ENCODE measurements at places on chromosomes 7 and 10.

GRCh38 chr7:45196374-45196773 lies 38.8 kb downstream of the RAMP3 start:
- no peak for DNase-seq

- no peak for DNase-seq
These were observed 647.5 kb downstream of the TYW1 start for GRCh38 chr7:67644151-67644550.

GRCh38 chr10:58651040-58651439 lies 138.4 kb downstream of the BICC1 start:
- DNase-seq = no peak

DNA sequence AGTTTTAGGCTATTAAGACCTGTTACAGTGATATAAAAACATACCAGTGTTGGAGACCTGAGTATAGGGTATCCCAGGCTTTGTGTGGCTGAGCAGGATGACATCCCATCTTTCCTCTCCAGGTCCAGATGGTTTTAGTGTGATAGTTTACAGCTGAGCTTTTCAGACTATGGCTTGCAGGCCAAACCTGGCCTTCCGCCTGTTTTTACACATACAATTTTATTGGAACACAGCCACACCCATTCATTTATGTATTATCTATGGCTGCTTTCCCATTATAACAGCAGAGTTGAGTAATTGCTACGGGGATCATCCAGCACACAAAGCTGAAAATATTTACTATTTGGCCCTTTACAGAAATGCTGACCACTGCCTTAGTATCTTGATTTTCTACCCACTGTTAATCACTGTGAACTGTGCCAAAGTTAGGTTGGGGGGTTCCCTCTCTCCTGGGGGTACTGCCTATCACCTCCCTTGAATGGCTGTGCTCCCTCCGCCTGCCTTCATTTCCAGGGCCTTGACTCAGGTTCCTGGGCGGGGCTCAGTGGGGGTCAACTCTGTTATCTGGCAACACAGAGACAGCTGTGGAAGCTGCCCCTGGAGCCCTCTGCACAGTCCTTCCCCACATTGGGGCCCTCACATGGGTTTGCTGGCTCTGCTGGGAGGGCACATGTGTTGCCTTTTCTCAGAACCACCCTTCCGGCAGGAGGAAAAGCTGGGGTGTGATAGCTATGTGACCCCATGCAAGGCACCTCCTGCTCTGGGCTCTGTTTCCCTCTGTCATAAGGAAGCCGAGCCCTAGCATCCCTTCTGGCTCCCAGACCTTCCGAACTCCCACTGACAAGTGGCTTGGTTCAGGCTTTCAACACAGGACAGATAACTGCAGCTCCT lies 40.3 kb upstream of the SH2D4B start:
- DNase-seq = no peak

GRCh38 chr7:13878154-13878553 lies 111.3 kb downstream of the ETV1 start:
- no peak for DNase-seq

DNA sequence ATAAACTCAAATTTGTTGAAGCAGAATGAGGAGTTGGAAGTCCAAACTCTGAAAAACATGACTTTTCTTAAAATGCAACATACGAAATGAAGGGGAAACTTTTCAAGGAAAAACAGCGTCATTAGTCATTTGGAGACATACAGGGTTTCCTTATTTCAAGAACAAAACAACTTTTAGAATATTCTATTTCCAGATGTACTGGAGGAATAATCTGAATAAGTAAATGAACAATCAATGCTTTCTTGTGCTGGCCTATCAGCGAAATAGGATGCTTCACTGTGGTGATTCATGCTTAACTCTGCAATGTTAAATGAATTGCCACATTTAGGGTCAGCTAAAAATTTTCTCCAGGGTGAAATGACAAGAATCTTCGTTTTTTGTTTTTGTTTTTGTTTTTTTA lies 114.3 kb downstream of the SEMA3C start:
- DNase-seq = no peak

GRCh38 chr10:16902606-16903005 lies 85.4 kb upstream of the RSU1 start:
- DNase-seq = no peak

DNA sequence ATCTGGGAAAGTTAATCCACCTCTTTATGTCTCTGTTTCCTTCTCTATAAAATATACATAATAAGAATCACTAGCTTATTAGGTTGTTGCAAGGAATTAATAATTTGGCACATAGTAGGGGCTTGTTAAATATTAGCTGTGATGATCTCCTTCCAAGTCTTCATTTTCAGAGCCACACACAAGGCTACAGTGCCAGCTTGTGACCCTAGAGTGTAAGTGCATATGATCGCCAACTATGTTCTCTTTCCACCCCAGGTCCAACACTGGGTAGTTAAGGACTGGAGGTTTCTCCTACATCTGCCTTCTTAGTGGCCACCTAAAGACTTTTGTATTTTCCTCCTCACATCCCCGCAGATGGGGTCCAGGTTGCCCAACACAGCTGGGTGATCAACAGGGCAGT lies 17.9 kb upstream of the ACSM6 start:
- no peak for DNase-seq

DNA sequence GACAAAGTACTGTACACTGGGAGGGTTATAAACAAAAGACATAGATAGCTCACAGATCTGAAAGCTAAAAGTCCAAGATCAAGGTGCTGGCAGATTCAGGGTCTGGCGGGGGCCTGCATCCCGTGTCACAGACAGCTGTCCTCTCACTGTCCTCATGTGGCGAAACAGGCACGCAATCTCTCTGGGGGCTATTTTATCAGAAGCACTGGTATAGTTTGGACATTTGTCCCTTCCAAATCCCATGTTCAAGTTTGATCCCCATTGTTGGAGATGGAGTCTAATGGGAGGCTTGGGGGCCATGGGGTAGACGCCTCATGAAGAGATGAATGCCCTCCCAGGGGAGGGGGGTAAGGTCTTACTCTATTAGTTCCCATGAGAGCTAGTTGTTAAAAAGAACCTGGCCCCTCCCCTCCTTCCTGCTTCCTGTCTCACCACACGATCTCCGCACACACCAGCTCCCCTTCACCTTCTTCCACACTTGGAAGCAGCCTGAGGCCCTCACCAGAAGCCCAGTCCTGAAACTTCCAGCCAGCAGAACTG lies 72.5 kb upstream of the UCN3 start:
- DNase-seq = no peak

DNA sequence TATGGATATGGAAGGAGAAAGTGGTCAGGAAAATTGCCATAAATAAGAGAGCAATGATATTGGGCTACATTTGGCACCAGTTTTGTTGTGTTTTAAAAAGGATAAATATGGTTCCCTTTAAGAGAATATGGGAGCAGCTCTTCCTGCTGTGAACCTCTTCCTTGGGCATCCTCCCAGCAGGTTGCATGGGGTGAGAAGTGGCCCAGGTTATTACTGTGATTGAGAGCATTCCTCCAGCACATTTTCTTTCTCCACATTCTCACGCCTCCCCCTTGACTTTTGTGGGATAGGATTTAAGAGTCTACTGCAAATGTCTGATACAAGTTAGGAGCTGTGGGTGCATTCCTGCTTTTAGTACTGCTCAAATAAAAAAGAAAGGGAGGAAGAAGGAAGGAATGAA lies 214.8 kb downstream of the POU6F2 start:
- DNase-seq = no peak

- no peak for DNase-seq
These were observed 19.7 kb downstream of the BHLHA15 start for GRCh38 chr7:98230746-98231471.

GRCh38 chr10:96670786-96671185 lies 49.5 kb downstream of the PIK3AP1 start:
- DNase-seq = no peak

- DNase-seq = no peak
These were observed 104.9 kb downstream of the XRCC2 start for GRCh38 chr7:152571068-152571467.

- no peak for DNase-seq
These were observed 11.1 kb downstream of the FAS start for GRCh38 chr10:89001729-89002072.

DNA sequence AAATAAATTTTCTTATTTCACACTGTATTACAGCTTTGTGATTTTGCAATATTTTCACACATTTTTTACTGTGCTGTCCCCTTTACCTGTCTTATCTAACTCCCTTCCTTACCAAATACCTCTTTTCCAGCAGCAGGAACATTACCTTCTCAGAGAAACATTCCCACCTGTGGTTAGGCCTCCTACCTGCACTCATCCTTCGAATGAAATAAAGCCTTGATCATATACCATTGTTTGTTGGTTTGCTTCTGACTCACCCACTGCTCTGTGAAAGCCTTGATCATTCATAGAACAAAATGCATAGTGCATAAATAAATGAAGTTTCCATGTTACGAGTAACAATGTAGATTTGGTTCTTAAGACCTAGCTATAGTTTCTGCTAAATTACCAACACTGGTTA lies 256.3 kb downstream of the ARL4A start:
- no peak for DNase-seq

GRCh38 chr7:113812591-113813255 lies 106.1 kb downstream of the PPP1R3A start:
- no peak for DNase-seq

GRCh38 chr7:50696810-50697582 lies 85.7 kb downstream of the GRB10 start:
- no peak for DNase-seq

GRCh38 chr7:86931439-86931838 lies 128.0 kb downstream of the ELAPOR2 start:
- no peak for DNase-seq

DNA sequence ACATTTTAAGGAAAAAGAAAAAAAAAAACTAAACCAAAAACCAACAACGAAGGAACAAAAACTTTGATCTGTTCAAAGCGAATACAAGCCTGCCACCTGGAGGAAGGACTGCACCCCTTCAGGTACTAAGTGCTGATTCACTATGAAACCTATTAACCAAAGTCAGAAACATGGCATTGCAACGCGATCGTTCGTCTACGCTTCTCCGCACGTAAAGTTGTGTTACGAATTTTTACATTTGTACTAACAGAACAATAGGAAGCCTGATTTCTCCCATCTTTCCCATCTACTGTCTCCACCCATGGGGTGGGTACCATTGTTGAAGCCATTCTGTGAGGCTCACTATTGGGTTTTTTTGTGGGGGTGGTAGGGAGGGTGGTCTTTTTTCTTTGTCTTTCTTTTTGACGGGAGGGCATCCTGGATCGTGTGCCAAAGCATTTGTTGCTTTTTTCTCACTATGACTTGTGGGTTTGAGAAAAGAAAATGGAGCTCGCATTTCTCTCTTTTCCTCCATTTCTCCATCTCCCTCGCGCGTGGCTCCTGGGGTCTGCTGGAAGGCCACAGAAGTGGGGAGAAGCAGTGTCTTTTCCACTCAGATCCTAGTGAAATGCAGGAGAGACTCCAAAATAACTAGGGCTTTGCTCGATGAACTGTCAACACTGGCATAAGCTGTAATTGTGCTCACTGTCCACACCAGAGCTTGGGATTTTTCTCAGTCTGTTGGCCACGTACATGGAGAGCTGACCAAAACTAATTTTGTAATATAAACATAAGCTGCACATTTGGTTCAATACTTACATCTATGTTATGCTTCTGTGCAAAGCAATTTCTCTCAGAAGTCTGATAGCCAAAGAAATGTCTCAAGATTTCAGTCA lies 100.9 kb upstream of the YAE1 start:
- no peak for DNase-seq

- no peak for DNase-seq
These were observed 90.1 kb upstream of the NPSR1 start for GRCh38 chr7:34567906-34568305.

GRCh38 chr10:118041316-118041715 lies 5.4 kb downstream of the RAB11FIP2 start:
- no peak for DNase-seq

- DNase-seq = no peak
These were observed 26.8 kb downstream of the MICU1 start for GRCh38 chr10:72598769-72599701.

- no peak for DNase-seq
These were observed 274.4 kb downstream of the KIF20B start for GRCh38 chr10:89975771-89976170.

DNA sequence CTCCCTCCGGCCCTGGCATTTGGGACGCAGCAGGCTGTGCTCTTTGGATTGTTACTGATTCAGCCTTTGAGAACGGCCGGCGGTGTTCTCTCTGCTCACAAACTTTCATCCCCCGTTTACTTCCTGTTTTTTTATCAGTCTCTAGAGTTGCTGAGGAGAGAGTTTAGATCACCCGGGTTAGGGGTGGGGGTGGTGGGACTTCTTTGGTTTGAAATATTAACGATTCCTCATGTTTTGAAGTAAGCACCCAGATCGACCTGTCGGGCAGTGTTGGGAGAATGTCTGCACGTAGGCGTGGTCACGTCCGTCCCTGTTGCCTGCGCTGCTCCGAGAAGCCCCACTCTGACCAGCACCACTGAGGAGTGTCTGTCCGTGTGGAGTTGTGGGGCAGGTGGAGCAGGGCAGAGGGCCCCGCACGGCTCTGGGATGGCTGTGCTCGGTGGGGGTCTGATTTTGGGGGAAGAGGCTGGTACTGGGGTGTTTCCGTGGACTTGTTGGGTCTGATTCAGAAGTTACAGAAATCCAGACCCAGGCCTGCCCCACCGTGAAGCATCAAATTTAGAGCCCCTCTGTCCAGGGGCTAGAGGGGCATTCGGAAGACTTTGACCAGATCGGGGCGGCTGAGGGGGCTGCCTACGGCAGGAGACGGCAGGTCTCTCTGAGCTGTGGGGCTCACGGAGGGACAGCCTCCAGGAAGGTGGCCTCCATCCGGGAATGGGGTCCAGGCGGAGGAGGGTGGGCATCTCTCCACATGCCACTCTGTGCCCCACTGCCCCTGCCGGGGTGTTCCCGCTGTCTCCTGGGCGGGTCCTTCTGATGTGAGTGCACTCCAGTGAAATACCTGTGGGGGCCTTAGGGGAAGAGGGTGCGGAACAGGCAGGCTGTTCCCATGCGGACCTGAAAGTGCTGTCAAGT lies 7.4 kb downstream of the INPP5A start:
- no peak for DNase-seq

DNA sequence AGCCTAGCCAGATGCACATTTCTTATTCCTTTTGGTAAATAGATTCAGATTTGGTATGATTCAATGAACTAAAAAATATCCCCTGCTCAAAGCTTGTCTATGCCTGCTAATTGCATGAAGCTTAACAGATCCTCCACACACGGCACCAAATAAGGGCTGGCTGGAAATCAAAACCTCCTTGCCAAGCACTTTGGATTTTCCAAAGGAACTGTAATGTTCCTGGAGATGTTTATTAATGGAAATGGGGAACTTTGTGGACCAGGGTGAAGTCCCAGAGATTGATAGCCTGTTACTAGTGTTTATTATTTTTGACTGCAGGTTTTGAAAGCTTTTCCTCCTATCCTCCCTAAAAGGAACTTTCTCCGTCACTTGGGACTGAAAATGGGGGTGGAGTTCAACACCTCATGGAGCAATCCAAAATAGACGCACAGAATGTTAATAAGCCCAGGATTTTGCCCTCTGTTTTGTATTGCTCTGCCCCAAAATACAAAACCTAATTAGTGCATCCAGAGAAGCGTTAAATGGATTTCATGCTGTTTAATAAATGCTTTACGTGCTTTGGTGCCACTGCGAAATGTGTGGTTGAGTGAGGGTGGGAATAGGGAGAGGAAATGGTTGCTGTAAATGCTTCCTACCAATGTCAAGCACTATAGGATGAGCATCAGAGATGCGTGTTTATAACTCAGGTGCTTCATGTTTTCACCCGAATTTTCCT lies 1027.7 kb downstream of the LRMDA start:
- no peak for DNase-seq

Measured in hypothalamus (tissue), 51 donors.